ENCODE measurements at places on chromosomes 4 and X.

DNA sequence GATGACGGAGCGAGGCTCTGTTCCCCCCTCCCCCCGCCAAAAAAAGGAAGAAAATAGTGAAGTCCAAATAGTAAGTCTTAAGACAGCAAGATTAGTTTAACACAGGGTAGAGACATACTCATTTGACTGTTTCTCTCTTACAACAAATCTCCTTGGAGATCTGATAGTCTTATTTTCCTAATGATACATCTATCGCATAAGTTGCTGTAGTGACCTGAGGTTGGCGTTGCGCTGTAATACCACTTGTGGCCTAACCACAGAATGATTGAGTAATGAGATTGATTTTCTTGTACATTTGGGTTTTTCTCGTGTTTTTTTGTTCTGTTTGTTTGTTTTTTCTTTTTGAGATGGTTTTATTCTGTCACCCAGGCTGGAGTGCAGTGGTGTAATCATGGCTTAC lies 27.2 kb downstream of the OCIAD1 start:
- no peak for DNase-seq

DNA sequence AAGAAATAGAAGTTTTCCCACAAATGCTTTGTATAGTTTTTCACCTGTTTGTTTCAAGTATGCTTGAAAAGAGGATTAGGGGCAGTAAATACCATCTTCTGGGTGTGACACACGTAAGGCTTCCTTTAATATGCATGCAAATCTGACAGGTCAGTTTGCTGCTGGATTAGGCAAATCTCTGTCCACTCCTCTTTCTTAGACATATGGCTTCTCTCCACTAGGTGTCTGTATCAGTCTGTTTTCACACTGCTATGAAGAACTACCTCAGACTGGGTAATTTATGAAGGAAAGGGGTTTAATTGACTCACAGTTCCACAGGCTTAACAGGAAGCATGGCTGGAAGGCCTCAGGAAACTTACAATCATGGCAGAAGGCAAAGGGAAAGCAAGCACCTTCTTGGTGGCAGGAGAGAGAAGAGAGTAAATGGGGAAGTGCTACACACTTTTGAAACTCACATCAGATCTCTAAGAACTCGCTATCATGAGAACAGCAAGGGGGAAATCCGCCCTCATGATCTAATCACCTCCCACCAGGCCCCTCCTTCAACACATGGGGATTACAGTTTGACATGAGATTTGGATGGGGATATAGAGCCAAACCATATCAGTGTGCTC lies 66.9 kb downstream of the TAB3 start:
- no peak for DNase-seq

DNA sequence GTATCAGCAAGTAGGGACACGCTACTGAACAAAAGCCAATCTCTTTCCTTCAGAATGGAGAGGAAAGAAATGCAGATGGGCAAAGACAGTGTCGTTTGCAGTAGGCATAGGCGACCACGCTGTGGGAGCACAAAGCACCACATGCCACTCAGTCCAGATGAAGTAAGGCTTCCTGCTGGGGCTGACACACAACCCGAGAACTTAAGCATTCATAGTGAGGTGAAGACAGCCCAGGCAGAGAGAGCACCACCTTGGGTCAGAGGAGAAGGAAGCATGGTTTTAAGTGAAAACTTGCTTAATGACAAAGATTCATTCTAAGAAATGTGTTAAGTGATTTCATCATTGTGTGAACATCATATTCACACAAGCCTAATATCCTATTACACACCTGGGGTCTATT lies 238.8 kb downstream of the MGST2 start:
- DNase-seq: no peak

DNA sequence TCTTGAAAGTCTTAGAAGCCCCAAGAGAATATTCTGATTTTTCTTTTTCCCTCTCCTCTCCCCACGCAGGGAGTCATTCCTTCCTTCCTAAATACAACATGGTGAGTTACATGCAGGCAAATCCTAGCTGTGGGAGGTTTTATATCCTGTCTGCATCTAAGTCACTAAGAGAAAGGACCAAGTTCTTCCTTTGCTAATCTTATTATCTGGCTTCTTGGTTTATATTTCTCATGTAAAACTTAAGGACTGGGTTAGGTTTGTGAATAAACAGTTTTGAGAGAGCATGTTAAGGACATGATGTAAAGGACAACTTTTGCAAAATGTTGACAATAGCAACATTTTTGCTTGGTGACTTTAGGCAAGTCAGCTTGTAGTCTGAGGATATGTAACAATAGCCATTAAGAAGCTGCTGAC lies 5.1 kb upstream of the CXCL9 start:
- DNase-seq: no peak

DNA sequence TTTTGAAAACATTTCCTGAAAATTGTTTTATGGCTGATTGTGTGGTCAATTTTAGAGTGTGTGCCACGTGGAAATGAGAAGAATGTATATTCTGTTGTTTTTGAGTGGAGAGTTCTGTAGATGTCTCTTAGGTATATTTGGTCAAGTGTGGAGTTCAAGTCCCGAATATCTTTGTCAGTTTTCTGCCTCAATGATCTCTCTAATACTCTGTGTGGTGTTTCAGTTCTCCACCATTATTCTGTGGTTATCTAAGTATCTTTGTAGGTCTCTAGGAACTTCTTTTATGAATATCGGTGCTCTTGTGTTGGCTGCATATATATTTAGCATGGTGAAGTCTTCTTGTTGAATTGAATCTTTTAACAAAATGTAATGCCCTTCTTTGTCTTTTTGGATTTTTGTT lies 113.3 kb downstream of the LINC00632 start:
- no peak for DNase-seq

DNA sequence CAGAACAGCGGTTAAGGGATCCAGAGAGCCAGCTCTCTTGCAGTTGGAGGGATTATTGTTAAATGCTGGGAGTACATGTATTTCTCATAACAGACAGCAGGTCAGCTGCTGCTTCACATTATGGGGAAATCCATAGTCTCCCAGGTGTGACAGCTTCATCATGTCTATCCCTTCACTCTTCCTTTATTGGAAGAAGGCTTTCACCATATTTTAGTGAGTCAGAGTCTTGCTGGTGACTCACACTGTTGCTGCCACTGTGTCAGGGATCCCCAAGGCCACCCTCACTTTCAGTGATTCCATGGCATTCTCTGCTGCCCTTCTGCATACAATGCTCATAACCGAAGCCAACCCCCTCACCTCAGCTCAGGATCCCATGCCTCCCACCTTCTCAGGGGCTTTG lies 32.9 kb upstream of the PAGE5 start:
- DNase-seq: no peak

DNA sequence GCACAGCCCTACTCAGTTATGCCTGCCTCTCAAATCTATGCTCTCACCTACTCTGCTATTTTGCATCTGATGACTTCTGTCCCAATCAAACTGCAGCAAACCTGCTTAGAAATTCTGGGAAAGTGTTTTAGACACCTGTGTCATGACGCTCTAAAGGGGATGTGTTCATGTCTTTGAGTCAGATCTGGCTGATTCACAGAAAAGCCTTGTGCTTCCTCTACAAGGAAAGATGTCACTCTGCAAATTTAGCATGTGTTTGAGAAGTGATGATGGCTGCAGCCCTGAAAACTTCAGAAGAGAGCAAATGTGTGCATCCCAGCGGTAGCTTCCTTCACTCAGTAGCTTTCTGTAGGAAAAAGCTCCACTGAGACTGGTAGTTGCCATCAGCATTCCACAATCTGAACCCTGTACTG lies 235.4 kb downstream of the MGST2 start:
- DNase-seq: no peak

DNA sequence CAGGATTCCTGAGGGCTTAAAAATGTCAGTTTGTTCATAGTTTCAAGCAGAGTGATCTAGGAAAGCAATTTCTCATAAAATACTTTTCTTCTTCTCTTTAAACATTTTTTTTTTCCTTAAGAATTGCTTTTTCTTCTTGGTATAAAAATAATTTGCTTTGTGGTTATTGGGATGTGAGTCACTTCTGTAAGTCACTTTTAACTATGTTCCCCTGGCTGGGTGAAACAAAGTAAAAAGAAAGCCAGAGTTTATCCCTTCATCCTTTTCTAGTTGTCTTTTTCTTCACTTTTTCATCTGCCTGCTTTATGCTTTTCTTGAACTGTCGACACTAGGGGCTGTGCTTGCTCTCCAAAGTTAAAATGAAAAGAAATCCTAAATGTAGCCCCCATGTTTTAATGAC lies 33.5 kb downstream of the ARSJ start:
- no peak for DNase-seq

GRCh38 chr4:37890801-37891259 lies at the start of gene TBC1D1:
Gene TBC1D1, plus strand, starts transcription at chr4:37891084. Its CDS starts 11,012 bp downstream, at chr4:37902096.
- peak; percentile 66 for DNase-seq
